LHCN-M2 (cell line): ENCODE measurements at places on chromosomes 12 and 14. TPM values are rescaled to one million over a fixed set of nuclear protein-coding genes. Genes with fewer than 3 reads are reported as not detected.

DNA sequence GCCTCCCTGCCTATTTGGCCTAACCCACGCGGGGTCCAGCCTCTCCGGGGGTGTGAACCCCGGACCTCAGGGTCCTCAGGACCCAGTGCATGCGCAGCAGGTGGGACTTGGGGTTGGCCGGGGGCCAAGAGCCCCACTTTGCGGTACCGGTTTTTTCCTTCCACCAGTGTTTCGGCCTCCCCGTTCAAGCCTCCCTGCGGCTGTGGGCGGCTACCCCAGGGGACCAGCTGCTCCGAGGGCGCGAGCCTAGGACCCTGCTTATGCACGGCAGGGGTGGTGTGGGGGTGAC lies 327.3 kb downstream of the ALG10 start:
- no peak for DNase-seq

DNA sequence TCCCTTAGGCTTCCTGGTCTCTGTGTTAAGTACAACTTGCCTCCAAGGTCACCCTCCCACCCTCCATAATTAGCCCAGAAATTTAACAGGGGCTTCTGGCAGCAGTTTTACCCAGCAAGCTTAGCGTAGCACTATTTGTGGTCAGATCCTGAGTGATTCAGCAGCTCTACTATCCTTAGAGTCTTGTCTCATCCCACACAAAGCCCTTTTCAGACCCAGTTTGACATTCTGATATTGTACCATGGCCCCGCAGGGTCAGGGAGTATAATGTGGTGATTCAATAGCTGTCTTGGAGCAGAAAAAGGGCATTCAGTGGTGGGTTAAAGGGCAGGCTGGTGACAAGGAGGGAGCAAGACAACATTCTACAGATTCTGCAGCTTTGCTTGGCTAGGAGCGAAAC lies 153.8 kb upstream of the DDHD1 start:
- DNase-seq, result peak; percentile 74

DNA sequence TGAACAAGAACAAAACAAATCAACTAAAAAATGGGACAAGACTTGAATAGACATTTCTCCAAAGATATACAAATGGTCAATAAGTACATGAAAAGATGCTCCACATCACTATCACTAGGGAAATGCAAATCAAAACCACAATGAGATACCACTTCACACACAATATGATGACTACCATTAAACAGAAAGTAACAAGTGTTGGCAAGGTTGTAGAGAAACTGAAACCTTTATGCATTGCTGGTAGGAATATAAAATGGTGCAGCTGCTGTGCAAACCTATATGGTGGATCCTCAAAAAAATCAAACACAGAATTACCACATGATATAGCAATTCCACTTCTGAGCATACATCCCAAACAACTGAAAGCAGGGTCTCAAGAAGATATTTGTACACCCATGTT lies 5.2 kb downstream of the SMAGP start:
- no peak for DNase-seq

- DNase-seq, result peak; percentile 80
Observed at GRCh38 chr12:110199339-110200123, 75.4 kb downstream of the IFT81 start.

DNA sequence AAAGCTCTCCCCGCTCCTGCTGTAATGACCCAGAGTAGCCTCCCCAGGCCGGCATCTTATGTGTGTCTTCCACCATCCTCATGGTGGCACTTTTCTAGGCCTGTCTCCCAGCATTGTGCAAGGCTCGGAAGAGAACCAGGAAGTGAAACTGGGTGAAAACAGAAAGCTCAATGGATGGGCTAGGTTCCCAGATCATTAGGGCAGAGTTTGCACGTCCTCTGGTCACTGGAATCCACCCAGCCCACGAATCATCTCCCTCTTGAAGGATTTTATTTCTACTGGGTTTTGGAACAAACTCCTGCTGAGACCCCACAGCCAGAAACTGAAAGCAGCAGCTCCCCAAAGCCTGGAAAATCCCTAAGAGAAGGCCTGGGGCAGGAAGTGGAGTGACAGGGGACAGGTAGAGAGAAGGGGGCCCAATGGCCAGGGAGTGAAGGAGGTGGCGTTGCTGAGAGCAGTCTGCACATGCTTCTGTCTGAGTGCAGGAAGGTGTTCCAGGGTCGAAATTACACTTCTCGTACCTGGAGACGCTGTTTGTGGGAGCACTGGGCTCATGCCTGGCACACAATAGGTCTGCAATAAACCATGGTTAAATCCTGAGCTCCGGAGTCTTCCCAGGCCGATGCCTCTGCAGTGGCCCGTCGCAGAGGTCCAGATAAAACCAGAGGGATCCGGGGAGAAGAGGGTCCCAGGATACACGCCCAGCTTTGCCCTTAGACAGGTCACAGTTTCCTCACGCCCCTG lies 15.6 kb downstream of the ACVRL1 start:
- peak; percentile 71 for DNase-seq

GRCh38 chr12:114302117-114302516 lies 103.8 kb downstream of the TBX5 start:
- DNase-seq, result no peak

GRCh38 chr12:54053751-54054741 lies at the start of gene HOXC4:
Gene HOXC4, plus strand, starts transcription at chr12:54053835. Its CDS starts 88 bp downstream, at chr12:54053923.
- DNase-seq, result peak; percentile 74

DNA sequence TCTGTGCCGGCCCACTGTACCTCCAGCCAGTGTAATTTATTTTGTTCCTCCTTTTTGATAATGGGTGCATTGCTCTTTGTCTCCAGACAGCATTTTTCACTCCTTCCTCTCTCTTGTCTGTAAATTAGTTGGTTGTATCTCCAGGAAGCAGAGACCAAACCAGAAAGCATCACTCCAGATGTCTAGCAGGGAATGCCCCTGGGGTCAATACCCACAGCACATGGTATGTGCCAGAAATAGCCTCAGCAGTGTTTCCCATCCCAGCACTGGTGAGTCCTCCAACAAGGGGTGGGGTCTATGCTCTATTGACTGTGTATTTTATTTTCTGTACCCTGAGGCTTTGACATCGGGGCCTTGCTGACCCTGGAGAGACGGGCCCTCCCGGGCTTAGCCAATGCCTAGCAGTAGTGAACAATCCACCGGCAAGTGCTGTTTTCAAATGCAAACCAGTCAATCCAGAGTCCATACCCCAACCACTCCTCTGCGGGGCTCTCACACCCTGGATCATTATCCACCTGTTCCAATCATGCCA lies 50.2 kb upstream of the FZD10 start:
- DNase-seq, result no peak

- DNase-seq, result no peak
Observed at GRCh38 chr14:74981833-74982232, 20.9 kb upstream of the EIF2B2 start.

- DNase-seq, result no peak
Observed at GRCh38 chr12:120892265-120892664, 11.9 kb downstream of the SPPL3 start.

DNA sequence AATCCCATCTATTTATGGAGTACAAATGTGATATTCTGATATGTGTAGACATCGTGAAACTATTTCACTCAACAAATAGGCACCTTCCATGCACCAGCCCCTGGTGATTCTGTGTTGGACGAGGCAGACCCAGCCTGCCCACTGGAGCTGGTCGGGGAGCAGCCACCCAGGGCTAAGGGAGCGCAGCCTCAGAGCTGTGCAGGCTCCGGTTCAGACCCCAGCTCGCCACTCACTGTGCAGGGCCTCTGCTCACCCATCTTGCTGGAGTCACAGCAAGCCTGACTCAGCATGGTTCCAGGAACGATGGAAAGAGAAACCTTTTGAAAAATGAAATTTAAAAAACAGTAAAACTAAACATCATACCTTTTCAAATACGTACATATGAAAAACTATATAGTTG lies 52.3 kb upstream of the BCL11B start:
- no peak for DNase-seq

- DNase-seq, result peak; percentile 38
Observed at GRCh38 chr12:2783936-2784600, 10.7 kb upstream of the FKBP4 start.

- DNase-seq, result no peak
Observed at GRCh38 chr14:93705513-93706156, 82.7 kb downstream of the PRIMA1 start.

DNA sequence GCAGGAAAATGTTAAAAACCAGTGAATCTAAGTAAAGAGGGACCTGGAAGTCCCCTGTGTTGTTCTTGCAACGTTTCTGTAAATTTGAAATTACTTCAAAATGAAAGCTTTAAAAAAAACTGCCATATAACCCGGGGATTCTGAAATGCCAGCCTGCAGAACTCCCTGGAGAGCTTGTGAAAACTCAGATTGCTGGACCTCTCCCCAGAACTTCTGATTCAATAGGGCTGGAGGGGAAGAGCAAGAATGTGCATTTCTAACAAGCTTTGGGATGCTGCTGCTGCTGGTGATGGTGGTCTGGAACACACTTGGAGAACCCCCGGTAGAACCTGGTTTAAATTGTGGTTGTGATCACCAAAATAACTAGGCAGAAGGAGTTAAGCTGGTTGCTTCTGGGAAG lies 300.0 kb upstream of the NOS1 start:
- no peak for DNase-seq

GRCh38 chr12:129083121-129083840 lies 230.0 kb downstream of the GLT1D1 start:
- DNase-seq, result no peak

GRCh38 chr14:21989090-21989489 lies 315.5 kb upstream of the OR4E1 start:
- DNase-seq, result no peak

- DNase-seq, result peak; percentile 6
Observed at GRCh38 chr12:70695361-70696023, 58.3 kb upstream of the PTPRB start.

GRCh38 chr14:89166633-89167032 lies 250.4 kb downstream of the FOXN3 start:
- no peak for DNase-seq

DNA sequence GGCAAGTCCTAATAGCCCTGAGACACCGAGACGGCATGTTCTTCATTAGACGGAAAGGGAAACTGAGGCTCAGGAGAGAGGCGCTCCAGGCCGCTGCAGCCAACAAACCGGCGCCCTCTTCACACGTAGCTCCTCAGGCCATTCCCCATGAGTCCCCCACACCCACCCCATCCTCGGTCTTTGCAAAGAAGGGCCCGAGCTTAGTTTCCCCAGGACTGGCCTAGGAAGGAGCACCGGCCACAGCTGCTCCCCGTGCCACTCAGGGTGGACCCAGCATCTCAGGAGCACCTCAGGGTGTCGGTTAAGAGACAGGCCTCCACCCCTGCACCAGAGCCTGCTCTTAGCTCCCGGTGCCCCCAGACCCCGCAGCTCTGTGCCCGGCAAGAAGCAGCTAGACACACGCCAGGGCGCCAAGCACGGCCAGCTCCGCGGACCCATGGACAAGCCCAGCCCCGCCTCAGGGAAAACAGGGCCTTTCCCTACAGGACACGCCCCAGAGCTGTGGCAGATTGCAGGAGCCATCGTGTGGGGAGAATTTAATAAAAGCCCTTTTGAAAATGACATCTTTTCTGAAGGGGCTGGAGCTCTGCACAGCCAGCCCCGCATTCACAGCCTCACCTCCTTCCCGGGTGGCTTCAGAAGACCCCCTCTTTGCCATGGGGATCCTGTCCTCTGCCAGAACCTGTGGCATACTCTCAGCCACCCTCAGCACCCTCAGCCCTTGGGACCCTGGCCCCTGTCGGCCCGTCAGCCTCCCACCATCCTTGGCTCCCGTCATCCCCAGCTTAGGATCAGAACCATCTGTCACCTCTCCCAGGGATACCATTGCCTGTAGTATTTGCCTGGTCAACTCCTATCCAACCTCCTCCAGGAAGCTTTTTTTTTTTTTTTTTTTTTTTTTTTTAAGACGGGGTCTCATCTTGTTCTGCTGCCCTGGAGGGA lies 59.7 kb downstream of the LGMN start:
- DNase-seq, result no peak

DNA sequence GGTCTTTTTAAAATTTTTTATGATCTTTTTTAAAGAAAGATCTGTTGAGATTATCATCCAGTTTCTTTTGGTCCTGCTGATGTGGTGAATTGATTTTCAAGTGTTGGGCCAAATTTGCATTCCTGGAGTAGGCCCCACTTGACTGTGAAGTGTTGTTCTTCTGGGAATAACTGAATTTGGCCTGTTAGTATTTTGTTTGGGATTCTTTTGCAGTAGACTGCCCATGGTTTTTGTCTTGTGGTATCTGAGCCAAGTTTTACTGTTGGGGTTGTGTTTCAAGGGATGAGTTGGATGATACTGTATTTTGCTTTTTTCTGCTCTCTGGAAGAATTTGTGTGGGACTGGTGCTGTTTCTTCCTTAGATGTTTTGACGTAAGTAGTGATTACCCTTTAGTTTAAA lies 4.0 kb upstream of the SYCP3 start:
- no peak for DNase-seq

DNA sequence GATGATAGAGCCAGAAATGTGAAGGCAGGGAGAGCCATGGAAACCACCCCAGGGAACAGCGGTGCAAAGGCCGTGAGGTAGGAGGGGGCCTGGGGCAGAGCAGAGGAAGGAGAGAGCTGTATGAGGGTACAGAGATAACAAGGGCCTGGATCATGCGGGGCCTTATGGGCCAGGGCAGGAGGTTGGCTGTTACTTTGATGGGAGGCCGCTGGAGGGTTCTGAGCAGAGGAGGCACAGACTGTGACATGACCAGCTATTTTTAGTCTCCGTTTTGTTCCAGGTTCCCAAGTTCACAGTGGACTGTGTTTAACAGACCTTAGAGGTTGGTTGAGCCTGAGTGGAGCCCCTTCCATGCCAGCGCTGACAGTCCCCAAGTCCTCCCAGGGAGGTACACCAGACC lies 118.6 kb downstream of the GCH1 start:
- DNase-seq, result no peak

DNA sequence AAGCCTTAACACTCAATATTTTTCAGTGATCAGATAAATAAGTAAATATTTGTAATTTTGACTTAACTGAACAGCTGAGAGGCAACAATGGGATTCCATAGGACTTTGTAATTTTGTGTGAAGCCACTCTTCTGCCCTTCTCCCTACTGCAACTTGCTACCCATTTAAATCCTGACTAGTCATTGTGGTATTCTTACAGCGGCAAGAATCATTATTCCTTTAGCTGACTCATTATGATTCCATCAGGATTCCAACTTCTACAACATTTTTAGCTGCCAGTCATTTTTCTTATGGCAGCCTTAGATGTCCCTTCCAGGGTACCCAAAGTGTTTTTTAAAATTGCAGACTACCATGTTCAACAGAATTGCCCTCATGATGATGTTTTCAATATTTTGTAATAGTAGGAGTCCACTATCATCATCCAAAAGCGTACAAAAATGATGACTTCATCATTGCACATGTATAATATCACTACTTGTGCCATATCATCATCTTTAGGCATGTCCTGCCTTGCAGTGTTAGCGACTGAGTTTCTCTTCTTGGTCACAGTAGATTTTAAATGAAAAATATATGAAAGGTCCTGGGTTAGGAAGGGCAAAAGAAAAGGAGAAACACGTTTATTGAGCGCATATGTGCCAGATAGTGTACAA lies 5.1 kb upstream of the MAGOHB start:
- DNase-seq, result peak; percentile 96

Gene BCL11B
- total RNA-seq, result not detected in 2 replicates

Gene MMAB
- total RNA-seq, result 25.3 and 26.6 TPM in 2 replicates

Gene IAPP
- total RNA-seq, result not detected in 2 replicates

Gene RNF212B
- not detected in 2 replicates for total RNA-seq

Gene MFAP5
- total RNA-seq, result 22.7 and 25.8 TPM in 2 replicates

Gene GAPDH
- total RNA-seq, result 10,802 and 11,796 TPM in 2 replicates

Gene KRT73
- not detected in 2 replicates for total RNA-seq
